Heart left ventricle (tissue), 16 donors: ENCODE measurements at places on chromosomes 3 and 15. TPM values are rescaled to one million over a fixed set of nuclear protein-coding genes. Genes with fewer than 3 reads are reported as not detected.

GRCh38 chr15:78178064-78178463 is 28.9 kb downstream of the IDH3A start:
- DNase-seq, result no peak

- DNase-seq, result peak; percentile 67
These were observed 526.8 kb upstream of the TBL1XR1 start for GRCh38 chr3:177724020-177724638.

The ESYT3 gene
- total RNA-seq, result 0.92 TPM

The THPO gene
- not detected for total RNA-seq

The SLC22A13 gene
- not detected for total RNA-seq

DNA sequence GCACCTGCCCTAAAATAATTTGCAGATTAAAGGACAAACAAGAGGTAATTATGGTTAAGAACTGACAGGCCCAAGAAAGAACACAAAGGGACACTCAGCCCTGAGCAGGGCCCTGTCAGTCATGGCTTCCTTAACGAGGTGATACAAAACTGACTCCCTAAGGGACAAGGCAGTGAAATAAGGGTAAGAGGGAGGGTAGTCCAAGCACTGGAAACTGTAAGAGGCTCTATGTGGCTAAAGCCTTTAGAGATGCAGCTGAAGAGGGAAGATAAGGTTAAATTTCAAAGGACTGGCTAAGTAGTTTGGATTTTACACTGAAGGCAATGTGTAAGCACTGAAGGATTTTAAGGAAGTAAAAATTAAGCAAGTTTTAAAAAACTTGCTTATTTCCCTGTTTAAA is 3.9 kb downstream of the ATR start:
- DNase-seq, result no peak

DNA sequence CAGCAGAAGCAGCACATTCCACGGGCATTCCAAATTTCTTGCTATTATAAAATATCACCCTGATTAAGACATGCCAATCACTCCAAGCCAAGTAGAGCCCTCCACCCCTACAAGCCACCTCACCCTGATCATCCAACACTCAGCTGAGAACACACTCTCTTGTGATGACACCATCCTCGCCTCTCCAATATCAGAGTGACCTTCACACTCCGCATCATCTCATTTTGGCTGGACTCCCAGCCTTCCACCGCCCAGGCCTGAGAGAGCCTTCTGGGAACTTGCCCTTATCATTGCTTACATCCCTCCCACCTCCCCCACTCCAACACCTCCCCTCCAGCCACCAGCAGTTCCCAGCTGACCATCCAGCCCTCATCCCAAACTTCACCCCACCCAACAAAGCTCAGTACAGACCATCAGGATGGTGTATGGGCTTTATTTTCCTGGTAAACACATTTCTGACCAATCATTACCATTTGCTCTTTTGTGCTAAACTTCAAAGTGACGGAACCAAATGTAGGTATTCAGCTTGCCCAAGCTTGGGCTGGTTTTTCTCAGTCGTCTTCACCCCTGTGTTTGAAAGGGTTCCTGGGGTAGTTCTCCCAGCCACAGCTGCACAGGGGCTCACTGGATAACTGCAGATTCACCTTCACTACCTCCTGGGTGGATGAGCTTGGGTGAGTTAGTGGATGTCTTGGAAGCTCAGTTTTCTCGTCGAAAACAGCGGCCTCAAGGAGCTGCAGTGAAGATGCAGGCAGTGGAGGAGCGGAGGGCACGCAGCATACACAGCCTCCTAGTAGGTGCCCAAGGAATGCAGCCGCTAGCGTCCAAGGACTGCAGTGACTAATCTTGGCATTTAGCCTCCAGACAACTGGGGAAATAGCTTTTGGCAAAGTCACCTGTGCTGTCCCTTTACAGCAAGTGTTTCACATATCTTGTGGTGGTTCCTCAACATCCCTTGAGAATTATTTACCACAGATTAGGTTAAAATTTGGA is 115.1 kb downstream of the LIPC start:
- DNase-seq, result peak; percentile 89

- no peak for DNase-seq
These were observed 31.1 kb downstream of the CYP11A1 start for GRCh38 chr15:74336061-74337005.
